BJ (cell line): ENCODE measurements at places on chromosomes 13 and 19. TPM values are rescaled to one million over a fixed set of nuclear protein-coding genes. Genes with fewer than 3 reads are reported as not detected.

DNA sequence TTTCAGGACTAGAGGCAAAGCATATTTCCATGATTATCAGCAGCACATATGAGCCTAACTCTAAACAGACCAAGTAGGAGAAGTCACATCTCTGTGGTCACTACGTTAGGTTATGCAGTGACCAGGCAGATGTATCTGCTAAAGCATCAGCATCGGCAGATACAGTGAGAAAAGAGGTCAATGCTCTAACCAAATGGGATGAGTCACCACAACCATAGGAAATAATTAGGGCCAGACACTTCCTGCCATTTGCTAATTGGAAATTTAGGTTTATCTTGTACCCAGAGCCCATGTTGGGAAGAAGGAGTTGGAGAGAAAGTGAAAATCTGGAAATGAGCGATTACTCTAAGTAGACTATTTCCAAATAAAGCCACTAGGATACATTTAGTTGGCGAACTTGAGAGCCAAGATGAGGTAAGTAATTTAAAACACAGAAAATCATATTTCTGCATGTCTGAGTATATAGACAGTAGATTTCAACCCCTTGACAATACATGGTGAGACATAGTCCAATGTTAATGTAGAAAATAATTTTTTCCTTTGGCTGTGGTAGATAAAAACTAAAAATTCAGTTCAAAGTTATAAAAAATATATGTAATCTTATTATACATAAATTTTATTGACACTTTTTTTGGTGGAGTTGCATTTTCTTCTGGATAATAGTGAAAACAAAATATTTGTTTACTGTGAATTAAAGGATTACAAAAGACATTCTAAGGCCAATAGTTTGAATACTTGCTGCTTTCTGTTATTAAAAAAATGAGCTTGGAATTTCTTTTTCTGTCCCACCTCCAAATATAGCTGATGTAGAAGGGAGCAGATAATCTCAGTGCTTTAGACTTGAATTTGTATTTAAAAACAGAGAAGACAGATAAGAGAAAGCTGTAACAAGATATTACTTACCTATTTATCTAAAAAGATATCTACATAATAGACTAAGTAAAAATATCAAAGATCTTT, 104.4 kb upstream of the CSNK1A1L start:
- DNase-seq, result no peak

DNA sequence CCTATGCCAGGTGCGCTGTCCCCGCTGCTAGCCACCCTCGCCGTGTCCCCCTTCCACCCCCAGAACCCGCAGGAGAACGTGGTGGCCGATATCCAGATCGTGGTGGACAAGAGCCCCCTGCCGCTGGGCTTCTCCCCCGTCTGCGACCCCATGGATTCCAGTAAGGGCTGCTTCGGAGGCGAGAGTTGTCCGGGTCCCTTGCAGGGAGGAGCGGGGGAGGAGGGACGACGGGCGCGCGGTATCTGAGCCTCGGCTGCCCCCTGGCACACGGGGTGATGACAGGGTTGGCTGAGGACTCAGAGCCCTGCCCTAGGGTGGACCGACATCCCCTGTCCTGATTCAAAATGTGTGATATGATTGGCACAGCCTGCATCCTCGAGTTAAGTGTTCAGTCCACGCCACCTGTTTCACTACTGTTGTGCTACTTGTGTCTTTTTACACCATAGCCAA, 653 bp downstream of the MVB12A start:
- DNase-seq, result no peak

NBEA gene
- 17.8 and 24.6 TPM in 2 replicates for polyA plus RNA-seq

LRRC8E gene
- 6.0 and 8.6 TPM in 2 replicates for polyA plus RNA-seq

GJA3 gene
- polyA plus RNA-seq, result 0.05 and 0.13 TPM in 2 replicates

- DNase-seq, result no peak
These were observed 12.5 kb downstream of the CRTC1 start for GRCh38 chr19:18696023-18696422.

- DNase-seq, result no peak
These were observed 5.0 kb downstream of the KIRREL2 start for GRCh38 chr19:35861640-35862160.

DNA sequence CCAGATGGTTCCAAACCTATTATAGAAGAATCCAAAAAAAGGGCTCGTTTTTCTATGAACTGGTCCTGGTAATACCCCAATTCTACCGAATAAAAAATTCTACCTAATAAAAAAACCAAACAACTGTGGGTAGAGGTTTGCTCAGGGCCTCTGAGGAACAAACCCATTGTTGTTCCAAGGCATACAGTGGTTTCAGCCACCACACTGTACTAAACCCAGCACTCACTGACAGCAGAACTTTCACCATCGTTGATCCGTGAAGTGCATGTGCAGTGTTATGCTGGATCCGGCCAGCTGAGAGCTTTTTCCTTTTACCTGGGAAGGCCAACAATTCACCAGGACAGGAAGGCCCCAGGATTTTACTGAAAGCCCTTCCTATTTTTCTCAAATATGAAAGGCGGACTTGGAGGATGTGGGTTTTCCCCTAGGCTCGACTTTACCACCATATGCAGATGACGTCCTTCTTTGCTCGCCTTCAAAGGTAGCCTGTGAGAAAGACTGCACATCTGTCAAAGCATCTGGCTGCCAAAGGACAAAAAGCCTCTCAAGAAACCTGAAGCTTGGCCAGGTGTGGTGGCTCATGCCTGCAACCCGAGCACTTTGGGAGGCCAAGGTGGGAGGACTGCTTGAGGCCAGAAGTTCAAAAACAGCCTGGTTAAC, 7.2 kb upstream of the PABPC3 start:
- DNase-seq, result no peak

GRCh38 chr19:426725-427445, 17.9 kb upstream of the C2CD4C start:
- no peak for DNase-seq

GRCh38 chr13:52070929-52071523, 46.5 kb downstream of the UTP14C start:
- DNase-seq, result no peak

GRCh38 chr13:108377646-108378206, 108.2 kb downstream of the TNFSF13B start:
- no peak for DNase-seq

IRGQ gene
- 5.4 and 7.0 TPM in 2 replicates for polyA plus RNA-seq

- DNase-seq, result no peak
These were observed 555 bp downstream of the SAMD4B start for GRCh38 chr19:39342647-39343305.

OLFM2 gene
- 35.3 and 88.3 TPM in 2 replicates for polyA plus RNA-seq

DNA sequence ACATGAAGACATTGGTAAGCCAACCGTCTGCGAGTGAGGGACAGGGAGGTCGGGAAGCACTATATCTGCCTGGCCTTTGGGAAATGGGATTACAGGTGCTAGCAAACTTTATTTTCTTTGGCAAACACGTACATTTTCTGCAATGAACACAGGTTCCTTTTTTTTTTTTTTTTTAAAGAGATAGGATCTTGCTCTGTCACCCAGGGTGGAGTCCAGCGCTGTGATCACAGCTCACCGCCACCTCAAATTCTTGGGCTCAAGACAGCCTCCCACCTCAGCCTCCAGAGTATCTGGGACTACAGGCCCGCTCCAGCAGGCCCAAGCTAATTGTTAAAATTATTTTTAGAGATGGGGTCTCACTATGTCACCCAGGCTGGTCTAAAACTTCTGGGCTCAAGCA, 24.2 kb downstream of the ELAVL1 start:
- no peak for DNase-seq

PRTN3 gene
- polyA plus RNA-seq, result not detected in 2 replicates

DNA sequence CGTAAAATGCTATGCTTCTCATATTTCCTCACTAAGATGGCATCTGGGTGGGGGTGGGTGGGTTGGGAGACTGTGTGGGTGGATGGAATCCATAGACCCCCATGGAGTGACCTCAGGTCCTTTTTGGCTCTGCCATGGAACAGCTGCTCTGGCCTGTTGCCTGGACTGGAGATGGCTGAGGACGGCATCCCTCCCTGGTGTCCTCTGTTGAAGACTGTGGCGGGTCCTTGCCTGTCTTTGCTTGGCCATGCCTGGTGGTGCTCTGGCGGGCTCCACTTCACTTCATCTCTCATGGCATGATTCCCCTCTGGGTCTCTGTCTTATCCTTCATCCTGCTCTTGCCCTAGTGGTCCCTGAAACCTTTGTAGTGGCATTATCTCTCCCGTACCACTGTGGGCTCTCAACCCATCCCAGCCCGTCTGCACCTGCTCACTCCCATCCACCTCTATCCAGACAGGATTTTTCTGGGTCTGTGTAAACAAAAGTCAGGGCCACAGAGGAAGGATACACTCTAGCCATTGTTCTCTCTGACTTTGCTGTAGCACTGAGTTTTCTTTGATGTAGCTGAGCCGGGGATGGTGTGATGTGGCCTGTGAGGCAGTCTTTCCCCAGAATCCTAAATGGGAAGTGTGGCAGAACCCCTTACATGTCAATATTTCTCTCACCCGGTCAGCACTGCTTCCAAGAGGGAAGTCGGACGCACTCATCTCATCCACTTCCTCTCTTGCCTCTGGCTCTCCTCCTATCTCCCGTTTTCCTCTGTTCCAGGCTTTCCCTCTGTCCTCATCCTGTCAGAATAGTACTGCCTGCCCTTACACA, 36.1 kb downstream of the WDFY2 start:
- DNase-seq, result no peak

TNPO2 gene
- 49.6 and 77.3 TPM in 2 replicates for polyA plus RNA-seq

DNA sequence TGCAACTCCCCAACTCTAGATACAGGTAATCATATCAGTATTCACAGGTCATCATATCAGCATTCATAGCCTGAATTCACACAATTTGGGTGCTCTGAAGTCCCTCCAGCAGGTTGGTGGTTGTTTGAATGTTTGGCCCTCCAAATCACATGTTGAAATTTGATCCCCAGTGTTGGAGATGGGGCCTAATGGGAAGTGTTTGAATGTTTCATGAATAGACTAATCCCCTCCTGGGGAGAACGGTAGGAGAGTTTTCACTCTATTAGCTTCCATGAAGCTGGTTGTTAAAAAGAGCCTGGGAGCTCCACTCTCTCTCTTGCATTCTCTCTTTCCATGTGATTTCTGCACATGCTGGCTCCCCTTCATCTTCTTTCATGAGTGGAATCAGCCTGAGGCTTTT, 288.6 kb upstream of the PCDH9 start:
- DNase-seq, result no peak

DNA sequence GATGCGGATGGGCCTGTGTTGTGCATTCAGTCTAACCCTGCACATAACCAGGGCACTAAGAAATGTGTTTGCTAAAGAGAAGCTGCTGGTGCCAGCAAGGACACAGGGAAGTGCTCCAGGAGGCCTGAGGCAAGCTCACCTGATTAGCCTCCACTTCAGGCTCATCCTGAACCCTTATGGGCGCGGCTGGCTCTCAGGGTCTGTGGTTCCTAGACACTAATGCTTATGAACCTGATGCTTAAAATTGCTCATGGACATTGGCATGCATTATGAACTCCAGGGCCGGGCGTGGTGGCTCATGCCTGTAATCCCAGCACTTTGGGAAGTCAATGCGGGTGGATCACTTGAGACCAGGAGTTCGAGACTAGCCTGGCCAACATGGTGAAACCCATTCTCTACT, 34.3 kb downstream of the SERP2 start:
- DNase-seq, result no peak

CD33 gene
- polyA plus RNA-seq, result not detected in 2 replicates

- no peak for DNase-seq
These were observed 27.6 kb downstream of the MAU2 start for GRCh38 chr19:19348266-19348665.

PDX1 gene
- polyA plus RNA-seq, result not detected in 2 replicates

CD22 gene
- polyA plus RNA-seq, result not detected in 2 replicates

GRCh38 chr13:74336546-74336945, 202.3 kb upstream of the KLF12 start:
- no peak for DNase-seq

GRCh38 chr13:24081387-24081786, 79.1 kb upstream of the SPATA13 start:
- no peak for DNase-seq

CYP4F12 gene
- polyA plus RNA-seq, result not detected in 2 replicates
